H4 (cell line): ENCODE measurements at places on chromosomes 7 and 10. TPM values are rescaled to one million over a fixed set of nuclear protein-coding genes. Genes with fewer than 3 reads are reported as not detected.

DNA sequence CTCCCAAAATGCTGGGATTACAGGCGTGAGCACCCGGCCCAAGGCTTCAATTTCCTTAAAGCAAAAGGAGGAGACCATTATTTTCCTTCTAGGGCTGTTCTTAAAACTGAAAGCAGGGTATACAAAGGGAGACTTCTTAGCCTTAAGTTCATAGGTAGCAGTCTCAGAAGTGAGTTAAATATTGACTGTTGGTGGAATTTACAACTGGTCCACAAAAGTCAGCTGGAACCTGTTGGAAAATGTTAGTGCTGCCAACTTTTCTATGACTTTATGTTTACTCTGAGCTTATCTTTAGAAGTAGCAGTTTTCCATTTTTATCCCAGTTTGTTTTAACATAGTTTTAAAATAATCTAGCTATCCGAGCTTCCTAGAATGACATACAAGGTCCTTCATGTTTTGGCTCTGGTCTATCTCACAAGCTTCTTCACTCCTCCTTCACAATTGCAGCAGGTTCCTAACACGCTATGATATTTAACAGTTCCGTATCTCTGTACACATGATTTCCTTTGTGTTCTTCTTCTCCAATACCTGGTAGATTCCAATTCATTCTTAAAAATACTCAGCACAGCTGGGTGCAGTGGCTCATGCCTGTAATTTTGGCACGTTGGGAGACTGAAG lies 3.3 kb downstream of the SLC26A3 start:
- no peak for DNase-seq

DNA sequence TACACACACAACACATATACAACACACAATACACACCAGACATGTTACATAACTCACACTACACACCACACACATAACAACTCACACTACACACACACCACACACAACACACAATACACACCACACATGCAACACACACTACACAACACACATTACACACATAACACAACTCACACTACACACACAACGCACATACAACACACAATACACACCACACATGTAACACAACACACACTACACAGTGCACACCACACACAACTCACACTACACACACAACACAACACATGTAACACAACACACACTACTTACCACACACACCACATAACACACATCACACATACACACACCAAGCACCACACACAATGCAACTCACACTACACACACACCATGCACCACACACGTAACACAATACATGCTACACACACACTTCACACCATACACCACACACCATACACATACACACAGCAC lies 166.5 kb downstream of the KCNMA1 start:
- DNase-seq, result no peak

Gene POU6F2
- 0.35 and 0.41 TPM in 2 replicates for total RNA-seq

Gene CDC14C
- 0.06 TPM in 1 of 2 replicates, not detected in the other for total RNA-seq
